ENCODE measurements at places on chromosomes 6 and 20.

GRCh38 chr6:139416146-139416545 is 41.7 kb upstream of the CITED2 start:
- no peak for DNase-seq

DNA sequence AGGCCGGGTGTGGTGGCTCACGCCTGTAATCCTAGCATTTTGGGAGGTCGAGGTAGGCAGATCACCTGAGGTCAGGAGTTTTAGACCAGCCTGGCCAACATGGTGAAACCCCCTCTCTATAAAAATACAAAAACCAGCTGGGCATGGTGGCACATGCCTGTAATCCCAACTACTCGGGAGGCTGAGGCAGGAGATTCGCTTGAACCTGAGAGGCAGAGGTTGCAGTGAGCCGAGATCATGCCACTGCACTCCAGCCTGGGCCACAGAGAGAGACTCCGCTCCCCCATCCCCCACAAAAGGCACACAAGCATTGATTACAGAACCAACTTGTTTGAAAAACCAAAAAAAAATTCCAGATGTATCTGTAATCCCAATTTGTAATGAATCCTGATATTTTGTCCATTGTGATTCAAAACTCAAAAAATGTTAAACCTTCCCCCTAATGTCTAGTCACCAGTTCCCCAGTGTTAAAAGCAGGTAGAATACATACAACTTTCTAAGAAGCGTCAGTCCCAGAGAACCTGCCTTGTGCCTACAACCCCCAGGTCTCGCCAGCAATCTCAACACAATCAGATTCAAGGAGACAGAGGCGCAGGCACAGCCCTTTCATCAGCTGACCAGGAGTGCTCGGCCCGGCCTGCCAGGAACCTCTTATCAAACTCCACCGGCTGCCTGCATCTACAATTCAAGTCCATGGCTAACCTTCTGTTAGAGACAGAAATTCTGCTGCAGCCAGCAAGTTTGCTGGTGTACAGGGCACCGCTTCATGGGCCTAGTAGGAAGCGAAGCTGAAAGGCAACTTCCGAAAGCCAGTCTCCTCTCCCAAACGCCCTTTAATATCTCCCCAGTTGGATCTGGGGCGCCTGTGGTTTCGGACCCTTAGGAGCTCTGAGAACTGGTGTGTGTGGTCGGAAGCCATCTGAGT is 2.1 kb downstream of the EZR start:
- DNase-seq = no peak

DNA sequence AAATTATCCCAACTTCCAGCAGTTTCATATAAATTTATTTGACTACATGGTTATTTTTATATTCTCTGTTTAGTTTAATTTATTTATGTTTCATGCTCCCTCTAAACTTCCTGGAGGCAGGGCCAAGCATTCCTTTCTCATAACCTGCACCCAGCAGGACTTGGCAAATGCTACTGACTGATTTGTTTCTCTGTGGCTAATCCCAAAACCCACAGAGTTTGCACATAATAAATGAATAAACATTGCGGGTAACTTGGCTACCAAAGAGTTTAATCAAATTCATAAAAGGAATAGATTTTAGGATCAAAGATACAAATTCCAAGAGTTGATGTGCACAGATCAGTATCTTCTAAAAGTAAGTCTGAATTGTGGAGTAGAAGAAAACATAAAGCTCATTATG is 239.5 kb downstream of the SLC35F1 start:
- no peak for DNase-seq

- no peak for DNase-seq
Observed at GRCh38 chr6:117463762-117464665, 18.5 kb upstream of the DCBLD1 start.

- DNase-seq = no peak
Observed at GRCh38 chr6:17744019-17744756, 37.5 kb upstream of the NUP153 start.

- no peak for DNase-seq
Observed at GRCh38 chr6:35419417-35419816, 32.7 kb upstream of the FANCE start.

DNA sequence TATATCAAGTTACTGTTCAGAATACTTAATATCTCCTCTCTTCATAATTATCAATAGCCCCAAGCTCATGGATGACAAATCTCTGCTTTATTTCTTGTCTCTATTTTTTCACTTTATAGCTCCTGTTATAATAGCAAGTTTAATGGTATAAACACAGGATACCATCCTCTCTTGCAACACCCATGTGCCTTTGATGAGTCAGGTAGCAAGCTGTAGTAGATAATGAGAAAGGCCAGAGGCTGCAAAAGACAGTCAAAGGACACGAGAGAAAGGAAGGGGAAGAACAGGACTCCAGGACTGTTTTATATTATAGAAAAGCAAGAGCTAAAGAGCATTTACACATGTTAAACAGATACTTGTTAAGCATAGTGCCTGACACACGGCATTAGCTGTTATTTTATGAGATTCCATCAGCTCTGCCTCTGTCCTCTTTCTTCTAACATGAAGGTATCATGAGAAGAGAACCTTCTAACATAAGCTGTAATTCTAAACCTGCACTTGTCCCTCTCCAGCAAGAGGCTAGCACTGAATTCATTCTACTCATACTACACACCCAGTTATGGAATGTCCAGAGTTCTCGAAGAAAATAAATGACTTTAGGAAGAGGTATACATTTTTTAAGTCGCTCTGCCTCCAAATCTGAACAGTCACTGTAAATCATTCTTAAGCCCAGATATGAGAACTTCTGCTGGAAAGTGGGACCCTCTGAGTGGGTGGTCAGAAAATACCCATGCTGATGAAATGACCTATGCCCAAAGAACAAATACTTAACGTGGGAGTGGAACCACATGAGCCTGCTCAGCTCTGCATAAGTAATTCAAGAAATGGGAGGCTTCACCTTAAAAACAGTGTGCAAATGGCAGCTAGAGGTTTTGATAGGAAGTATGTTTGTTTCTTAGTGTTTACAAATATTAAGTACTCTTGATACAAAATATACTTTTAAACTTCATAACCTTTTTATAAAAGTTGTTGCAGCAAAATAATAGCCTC is 45.0 kb downstream of the NT5E start:
- no peak for DNase-seq

GRCh38 chr6:21085643-21086042 is 507.9 kb upstream of the SOX4 start:
- DNase-seq = no peak

- DNase-seq = no peak
Observed at GRCh38 chr6:80331974-80332373, 225.5 kb downstream of the BCKDHB start.

DNA sequence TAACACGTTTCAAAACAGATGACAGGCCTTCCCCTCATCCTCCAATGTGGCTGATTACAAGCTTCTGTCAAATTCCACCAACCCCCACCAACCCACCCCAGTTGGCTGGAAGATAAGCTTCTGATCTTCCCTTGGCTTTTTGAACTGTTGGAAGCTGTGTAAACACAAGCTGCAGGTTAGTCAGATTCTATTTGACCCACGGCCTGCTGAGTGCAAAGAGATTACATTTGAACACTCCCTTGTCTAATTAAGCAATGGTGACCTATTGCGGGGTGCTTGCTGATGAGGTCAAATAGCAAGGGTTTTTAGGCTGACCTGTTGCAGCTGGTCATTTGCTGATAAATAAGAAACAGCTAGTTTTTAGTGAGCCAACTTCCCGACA is 379.7 kb downstream of the BMP2 start:
- no peak for DNase-seq
